Fibroblast of skin of abdomen (primary cell): ENCODE measurements at places on chromosomes 12 and 14.

DNA sequence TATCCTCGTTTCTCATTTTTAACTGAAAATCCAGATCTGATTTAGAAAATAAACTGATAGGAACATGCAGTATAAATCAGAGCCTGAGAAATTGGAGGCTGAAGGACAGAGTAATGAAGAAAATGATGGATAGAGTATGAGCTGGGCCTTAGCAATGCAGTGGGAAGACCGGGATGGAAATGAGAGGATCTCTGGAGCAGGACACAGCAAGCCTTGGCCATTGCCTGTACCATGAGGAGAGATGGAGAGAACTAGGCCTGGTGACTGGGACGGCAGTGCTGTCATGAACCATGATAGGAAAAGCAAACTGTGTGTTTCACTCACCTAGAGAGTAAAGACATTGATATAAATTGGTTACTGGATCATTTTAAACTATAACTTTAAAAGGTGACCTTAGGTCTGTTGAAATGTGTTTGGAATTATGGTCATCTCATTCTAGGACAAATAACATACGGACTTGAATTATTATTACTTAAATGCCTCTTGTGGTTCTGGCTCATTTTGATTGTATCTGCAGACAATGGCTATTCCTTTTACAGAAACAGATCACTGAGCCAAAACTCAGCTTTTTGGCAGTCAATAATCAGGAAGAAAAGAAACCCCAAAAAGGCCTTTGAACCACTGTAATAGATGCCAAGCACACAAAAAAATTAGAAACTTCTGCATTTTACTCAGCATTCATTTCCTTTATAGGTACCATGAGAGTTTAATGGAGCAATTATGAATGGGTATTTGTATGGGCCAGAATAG is 251.9 kb upstream of the PRKD1 start:
- no peak for DNase-seq

DNA sequence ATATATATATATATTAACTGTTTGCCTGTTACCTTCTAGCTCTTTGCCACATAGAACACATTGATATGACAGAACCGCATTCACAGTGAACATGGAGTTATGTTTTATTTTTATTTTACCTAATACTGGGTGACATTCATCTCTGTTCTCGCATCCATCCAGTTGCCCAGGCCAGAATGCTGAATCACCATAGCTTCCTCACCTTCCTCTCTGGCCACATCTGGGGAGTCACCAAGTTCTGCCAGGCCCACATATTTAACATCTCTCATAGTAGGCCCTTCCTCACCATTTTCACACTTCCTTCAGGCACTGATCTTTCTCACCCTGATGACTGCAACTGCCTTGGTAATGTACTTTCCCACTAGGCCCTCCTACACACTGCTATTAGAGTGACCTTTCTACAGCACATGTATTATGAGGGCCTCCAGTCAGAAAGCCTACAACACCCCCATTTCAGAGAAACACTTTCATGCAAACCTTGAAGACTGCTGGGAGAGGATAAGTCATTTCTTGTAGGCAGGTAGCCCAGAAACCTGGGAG is 106.8 kb downstream of the LGR5 start:
- no peak for DNase-seq

DNA sequence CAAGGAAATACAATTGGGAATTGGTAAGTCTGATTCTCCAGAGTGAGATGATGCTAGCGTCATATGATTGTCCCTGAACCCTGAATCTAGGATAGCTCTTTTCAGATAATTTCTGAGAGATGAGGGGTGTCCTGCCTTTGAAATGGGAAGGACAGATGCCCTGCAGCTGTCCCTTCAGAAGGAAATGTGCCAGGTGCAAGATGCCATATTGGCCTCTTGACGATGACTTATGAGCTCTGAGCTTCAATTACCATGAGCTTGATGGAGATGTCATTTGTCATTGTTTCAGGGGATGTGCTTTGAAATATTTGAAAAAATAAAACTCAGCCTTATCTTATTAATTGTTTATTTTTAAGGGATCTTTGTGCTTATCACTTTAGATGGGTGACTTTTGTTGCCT is 185.1 kb downstream of the DACT1 start:
- no peak for DNase-seq

DNA sequence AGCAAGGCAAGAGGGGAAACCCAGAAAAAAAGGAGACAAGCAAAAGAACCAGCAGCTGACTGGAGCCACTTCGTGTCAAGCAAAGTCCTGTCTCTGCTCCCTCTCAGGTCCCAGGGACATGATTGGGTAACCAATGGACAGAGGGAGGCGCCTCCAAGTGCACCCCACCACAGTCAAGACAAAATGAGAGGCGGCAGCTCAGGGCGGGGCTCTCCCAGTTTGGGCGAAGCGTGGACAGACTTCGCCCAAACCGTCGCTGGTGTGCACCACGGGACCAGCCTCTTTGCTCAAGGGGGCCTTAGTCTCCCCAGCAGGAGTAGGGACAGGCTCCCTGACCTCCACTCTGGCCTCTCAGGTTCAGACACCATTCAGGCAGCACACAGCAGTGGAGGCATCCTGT is 1.5 kb upstream of the BEGAIN start:
- DNase-seq, result no peak

DNA sequence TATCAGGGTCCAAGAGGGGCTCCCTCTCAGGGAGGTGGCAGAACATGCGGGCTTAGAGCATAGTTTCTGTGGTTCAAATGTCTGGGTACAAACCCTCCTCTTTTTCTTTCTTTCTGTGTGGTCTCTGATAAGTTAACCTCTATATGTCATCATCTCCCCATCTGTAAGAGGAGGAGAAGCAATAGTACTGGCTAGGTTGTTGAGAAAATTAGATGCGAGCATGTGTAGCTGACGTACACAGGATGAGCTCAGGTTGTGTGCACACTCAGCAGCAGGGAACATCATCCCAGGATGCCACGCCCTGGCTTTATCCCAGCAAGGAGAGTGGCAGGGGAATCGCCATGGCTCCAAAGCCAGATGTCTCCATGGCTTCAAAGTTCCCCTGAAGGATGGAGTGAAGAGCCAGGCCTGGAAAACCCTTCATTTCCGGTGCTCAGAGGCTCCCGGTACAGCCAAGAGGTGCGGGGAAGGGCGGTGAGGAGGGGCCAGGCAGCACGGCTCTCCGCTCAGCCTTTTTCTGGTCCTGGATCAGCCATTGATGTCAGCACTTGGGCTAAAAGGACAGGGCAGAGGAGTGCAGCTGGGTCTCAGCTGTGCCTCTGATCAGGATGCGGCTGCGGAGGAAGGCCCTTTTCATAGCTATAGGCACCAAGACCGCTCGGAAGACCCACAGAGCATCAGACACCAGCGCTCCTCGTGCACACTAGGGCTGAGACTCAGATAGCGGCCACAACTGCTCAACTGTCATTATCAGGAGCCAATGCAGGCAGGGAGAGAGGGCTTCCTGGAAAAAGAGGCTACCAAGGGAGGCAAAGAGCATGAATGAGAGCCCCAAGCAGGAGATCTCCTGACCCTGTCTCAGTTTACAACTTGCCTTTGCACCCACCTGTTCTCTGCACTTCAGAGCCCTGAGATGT is 41.5 kb downstream of the ARL6IP4 start:
- DNase-seq, result no peak

- DNase-seq, result no peak
Observed at GRCh38 chr14:39582028-39582654, 149.9 kb upstream of the FBXO33 start.

GRCh38 chr12:104547235-104547634 is 90.5 kb downstream of the CHST11 start:
- DNase-seq, result no peak

GRCh38 chr14:105578070-105578469 is 51.7 kb downstream of the TMEM121 start:
- no peak for DNase-seq

DNA sequence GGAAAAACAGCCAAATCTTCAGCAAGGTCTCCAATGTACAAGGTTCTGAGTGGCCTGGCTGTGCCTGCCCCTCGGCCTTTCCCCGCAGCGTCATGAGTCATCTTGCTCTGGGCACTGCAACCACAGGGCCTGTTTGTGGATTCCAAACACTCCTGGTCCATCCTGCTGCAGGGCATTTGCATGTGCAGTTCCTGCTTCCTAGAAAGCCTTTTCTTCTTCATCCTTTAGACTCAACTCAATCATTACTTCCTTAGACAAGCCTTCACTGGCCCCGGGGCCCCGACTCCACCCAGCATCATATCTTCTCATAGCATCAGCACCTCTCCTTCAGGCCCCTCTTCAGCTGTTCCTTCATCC is 101.8 kb upstream of the EGLN3 start:
- DNase-seq, result no peak

- no peak for DNase-seq
Observed at GRCh38 chr12:9143929-9144729, 28.4 kb upstream of the A2M start.
